DMS 273 treated with DMSO at 0.1 percent for 48 hours (cell line): ENCODE measurements at places on chromosomes 6 and 20.
A peak's percentile ranks its signal among the peaks of the same experiment; 100 is the strongest.

- DNase-seq: no peak
Observed at GRCh38 chr6:166718516-166718915, 91.5 kb upstream of the RPS6KA2 start.

DNA sequence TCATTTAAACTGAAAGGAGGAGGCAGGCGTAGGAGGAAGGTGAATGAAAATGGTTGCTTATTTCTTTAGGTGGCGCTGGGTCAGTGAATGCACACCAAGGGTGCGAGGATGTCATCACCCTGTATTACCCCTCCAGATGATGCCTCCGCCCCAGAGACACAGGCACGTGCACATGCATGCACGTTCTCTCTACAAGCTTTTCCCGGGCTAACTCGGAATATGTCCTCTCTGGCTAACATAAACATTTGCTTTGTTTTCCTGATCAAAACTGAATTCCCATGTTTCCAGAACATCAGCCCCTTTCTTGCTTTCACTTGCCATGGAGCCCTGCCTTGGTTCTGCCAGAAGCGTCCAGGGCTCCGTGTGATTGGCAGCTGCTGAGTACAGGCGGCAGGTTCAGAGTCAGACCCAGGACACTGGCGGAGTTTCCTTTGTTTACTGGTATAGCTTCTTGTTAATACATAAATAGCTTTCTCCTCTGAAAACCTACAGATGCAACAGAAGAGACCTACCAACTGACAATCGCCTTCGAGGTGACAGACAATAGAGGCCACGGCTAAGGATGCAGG lies 131.2 kb upstream of the RPS6KA2 start:
- no peak for DNase-seq

GRCh38 chr6:83867527-83868161 lies 8.2 kb downstream of the CYB5R4 start:
- no peak for DNase-seq

- DNase-seq: no peak
Observed at GRCh38 chr6:90354961-90355360, 58.3 kb upstream of the BACH2 start.

DNA sequence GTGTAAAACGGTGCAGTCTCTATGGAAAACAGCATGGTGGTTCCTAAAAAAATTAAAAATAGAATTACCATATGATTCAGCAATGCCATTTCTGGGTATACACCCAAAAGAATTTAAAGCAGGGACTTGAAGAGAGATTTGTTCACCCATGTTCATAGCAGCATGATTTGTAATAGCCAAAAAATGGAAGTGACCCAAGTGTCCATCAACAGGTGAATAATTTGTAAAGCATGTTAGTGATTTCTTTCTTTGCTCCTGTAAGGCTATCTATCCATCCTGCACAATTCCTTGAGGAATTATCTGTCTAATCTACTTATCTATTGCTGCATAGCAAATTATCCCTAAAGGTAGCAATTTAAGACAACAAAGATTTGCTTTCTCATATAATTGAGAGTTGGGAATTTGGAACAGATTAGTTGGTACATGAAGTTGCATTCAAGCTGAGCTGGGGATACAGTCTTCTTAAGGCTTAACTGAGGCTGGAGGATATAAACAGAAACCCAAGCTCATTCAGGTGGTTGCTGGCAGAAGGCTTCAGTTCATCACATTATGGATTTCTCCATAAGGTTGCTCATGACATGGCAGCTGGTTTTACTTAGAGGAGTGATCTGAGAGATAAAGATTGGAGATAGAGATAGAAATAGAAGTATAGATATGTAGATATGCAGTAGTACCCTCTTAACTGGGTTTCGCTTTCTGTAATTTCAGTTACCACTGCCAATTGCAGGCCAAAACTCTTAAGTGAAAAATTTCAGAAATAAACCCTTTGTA lies 62.0 kb downstream of the IL22RA2 start:
- no peak for DNase-seq

DNA sequence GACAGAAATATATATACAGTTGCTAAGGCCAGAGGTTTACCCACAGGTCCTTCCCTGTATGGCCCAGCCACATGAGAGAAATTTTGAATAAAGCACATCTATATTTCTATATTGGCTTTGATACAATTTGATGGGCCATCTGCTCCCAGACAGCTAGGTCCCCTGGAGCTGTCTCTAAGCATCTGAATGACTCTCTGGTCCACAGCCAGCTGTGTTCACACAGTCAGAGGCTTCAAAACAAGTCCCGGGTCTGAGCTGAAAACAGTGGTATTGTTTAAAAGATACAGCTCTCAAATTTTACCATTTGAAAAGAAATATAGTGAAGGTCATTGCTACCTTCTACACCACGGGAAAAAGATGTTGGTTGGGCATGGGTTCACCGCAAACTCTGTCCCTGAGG lies 161.1 kb downstream of the SLC35B3 start:
- DNase-seq: no peak

- DNase-seq: no peak
Observed at GRCh38 chr6:139985236-139985815, 610.9 kb upstream of the CITED2 start.

DNA sequence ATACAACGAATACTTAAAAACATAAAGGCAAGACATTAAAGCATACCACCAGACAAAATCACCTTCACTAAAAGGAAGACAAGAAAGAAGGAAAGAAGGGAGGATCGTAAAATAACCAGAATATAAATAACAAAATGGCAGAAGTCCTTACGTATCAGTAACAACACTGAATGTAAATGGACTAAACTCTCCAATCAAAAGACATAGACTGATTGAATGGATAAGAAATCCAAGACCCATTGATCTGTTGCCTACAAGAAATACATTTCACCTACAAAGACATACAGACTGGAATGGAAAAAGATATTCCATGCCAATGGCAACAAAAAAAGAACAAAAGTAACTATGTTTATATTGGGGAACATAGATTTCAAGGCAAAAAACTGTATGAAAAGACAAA lies 74.1 kb downstream of the LMBRD1 start:
- DNase-seq: no peak

DNA sequence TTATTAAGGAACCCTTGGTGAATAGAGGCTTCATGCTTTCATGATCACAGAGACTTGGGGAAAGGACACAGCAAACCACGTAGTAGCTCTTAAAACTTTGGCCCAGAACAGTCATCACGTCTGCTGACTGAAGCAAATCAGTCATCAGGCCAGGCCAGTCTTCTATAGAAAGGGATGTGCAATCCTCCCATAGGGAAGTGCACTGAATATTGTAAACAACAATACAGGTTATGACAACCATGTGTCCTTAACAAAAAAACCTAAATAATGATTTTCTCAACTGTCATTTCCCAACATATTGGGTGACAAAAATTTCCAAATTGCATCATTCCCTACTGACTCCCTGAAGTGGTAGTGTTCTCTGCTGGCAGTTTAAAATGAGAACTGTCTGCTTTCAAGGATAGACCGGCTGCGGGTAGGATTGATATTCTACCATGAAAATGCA lies 388.2 kb upstream of the CITED2 start:
- no peak for DNase-seq

- DNase-seq: peak; percentile 73
Observed at GRCh38 chr6:12008366-12009179, 3.5 kb upstream of the HIVEP1 start.

DNA sequence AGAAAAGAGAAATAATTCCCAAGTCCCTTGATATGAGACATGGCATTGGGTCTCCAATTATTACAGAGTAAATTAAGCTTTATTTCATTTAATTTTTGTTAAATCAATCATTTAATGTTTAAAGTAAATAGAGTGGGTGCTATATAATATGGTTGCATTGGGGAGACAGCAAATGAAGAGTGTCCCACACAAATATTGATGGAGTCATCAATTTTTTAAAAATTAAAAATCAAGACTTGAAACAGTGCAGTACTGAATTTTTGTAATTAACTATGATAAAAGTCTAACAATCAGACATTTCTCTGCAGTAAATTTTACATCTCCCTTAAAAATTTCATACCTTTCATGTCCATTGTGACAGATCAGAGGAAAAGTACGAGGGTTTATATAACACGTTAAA lies 193.9 kb upstream of the ID4 start:
- DNase-seq: no peak

- DNase-seq: no peak
Observed at GRCh38 chr20:38947931-38948362, 14.2 kb upstream of the DHX35 start.

- no peak for DNase-seq
Observed at GRCh38 chr6:16654701-16655100, 106.6 kb downstream of the ATXN1 start.

DNA sequence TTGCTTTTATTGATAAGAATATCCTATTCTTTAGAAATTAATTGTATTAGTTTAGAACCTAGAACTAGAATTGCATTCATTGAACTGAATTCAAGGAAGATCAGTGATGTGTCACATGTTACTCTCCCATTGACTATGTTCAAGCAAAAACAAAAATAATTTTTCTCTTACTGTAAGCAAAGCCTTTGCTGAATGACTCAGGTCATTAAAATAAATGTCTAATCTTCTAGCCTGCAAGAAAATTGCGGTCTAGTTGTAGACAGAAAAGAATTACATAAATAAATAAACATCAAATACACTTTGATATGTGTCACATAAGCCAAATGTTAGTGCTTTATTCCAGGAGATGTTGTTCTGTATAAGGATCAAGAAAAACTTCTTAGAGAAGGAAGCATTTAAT lies 387.9 kb downstream of the ADGRB3 start:
- DNase-seq: no peak

- no peak for DNase-seq
Observed at GRCh38 chr20:47178277-47178676, 178.2 kb downstream of the ZMYND8 start.

GRCh38 chr20:39603219-39603618 lies 641.1 kb downstream of the DHX35 start:
- no peak for DNase-seq

- no peak for DNase-seq
Observed at GRCh38 chr6:125018136-125018535, 55.9 kb downstream of the RNF217 start.

DNA sequence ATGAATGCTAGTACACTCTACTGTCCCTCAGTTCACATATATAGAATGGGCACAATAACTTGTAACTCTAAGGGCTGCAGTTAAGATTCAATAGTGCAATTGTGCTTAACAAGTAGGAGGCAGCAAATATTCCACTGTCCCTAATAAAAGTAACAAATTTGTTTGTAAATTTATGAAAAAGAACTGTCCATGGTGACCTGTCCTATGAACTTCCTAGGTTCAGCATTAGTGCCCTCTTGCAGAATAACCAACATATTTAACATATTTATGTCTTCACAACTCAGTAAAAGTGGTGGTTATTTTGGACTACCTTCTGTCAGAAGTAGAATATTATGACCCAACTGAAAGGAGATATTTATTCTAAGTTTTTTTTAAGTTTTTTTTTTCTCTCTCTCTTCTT lies 327.8 kb downstream of the CENPW start:
- DNase-seq: no peak
